ENCODE measurements at places on chromosomes 1 and 21.

GRCh38 chr1:26921126-26921539, 410 bp upstream of the NUDC start:
- DNase-seq: no peak

DNA sequence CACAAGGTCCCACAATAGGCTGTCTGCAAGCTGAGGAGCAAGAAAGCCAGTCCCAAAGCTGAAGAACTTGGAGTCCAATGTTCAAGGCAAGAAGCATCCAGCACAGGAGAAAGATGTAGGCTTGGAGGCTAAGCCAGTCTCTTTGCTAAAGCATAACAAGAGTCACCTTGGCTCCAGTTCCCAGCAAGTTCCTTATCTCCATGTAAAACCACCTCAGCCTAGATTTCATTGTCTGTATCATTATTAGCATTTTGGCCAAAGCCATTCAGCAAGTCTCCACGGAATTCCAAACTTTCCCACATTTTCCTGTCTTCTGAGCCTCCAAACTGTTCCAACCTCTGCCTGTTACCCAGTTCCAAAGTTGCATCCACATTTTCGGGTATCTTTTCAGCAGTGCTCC, 36.9 kb downstream of the PIGM start:
- no peak for DNase-seq

- no peak for DNase-seq
Observed at GRCh38 chr1:55015731-55016620, 17.2 kb downstream of the BSND start.

GRCh38 chr1:168923521-168924136, 182.9 kb upstream of the ATP1B1 start:
- DNase-seq: no peak

DNA sequence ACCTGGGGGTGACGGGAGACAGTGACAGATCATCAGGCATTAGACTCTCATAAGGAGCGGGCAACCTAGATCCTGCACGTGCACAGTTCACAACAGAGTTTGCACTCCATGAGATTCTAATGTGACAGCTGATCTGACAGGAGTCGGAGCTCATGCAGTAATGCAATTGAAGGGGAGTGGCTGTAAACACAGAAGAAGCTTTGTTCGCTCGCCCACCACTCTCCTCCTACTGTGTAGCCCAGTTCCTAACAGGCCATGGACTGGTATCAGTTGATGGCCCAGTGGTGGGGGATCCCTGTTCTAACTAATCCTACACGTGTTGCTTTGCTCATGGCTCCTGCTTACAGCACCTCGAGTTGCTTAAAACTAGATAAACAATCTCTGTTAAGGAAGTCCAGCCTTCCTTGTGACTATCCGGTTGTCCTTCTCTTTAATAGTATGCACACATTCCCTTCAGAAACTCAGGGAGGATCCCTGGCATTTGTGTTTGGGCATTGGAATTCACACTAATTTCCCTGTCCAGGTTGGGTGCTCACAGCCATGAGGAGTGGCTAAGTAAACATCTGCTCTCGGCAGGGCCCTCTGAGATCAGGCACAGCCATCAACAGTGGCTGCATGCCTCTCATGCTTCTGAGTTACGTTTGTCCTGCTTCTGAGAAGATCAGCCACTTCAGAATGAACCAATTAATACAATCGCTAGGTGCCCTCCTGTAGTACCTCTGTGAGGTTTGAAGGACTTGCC, 21.1 kb upstream of the F3 start:
- no peak for DNase-seq

GRCh38 chr1:27574871-27575831, 28.8 kb downstream of the AHDC1 start:
- DNase-seq: no peak

GRCh38 chr1:235857756-235858155, 8.9 kb downstream of the LYST start:
- DNase-seq: no peak

DNA sequence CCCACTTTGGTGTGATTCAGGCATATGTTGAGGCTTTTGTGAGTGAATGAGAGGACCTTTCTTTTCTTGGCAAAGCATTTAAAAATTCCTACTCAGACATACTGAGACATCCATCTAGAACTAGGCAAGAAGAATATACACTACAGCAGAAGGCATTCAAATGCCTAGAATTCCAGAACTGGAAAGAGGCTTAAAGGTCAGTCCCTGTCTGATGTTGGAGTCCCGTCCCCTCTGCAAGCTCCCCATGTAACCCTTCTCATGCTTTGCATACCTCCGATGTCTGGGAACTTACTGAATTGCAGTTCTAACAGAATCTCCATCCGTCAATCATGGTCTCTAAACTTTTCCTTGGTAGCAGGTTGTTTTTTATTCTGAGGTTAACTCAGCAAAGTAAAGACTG, 152.9 kb downstream of the ATP6V1G3 start:
- DNase-seq: no peak

DNA sequence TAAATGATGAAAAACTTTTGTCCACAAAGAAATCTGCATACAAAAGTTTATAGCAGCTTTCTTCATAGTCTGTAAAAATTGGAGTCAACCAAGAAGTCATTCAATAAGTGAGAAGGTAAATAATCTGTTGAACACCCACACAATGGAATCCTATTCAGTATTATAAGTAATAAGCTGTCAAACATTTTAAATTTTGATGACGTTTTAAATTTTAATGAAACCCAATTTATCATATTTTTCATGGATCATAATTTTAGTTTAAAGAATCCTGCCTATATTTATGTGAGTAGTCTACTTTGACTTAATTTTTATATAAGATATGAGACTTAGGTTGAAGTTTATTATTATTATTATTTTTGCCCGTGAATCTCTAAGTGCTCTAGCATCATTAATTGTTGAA, 20.0 kb downstream of the OR10J1 start:
- DNase-seq: no peak

DNA sequence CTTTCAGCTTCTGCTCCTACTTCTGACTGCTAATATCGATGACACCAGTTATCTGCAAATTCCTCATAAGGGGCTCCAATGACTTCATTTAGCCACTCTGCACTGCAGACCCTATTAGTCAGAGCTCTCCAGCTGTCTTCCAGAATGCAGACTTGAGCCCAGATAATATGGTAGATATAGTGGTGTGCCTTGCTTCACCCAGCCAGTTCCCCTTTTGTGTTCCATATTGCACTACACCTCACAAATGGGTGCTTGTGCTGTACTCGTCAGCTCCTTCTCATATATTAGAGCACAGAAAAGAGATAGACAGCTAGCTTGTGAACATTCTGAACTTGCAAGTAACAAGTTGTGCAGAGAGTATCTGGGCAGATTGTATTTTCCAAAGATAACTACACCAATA, 23.7 kb upstream of the COG2 start:
- no peak for DNase-seq

DNA sequence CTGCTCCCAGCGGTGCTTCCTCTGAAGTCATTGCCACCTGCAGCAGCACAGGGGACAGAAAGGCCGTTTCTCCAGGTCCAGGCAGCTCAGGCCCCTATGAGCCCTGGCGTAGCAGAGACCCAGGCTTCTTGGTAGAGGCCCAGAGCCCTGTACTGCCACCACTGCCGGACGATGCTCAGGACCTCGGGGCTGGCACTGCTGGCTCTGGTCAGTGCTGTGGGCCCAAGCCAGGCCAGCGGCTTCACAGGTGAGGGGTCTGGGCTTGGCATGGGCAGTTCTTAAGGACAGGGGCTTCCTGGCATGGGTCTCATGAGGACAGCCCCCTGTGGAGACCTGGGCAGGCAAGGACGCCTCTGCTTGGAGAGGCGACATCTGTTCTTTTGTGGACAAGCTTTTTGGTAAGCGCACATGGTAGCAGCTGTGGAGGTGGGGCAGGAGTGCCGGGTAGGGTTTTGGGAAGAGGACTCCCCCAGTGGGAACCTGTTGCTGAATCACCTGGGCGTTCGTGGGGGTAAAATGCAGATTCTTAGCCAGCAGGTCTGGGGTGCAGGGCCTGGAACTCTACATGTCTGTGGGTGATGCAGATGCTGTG, at the start of gene UMODL1:
UMODL1 (plus strand) TSS at position 172 of the 592 bp plus-strand sequence; CDS start at position 172, 0 bp downstream.
- DNase-seq: no peak
